ENCODE measurements at places on chromosomes 6 and 20. TPM values are rescaled to one million over a fixed set of nuclear protein-coding genes. Genes with fewer than 3 reads are reported as not detected.

The ZNF184 gene
- total RNA-seq: 6.0 TPM

The SLC22A1 gene
- 2.7 TPM for total RNA-seq

The TRIM31 gene
- 0.99 TPM for total RNA-seq

The LAMP5 gene
- 5.3 TPM for total RNA-seq

The HDGFL1 gene
- not detected for total RNA-seq

The PCSK2 gene
- 4.9 TPM for total RNA-seq

DNA sequence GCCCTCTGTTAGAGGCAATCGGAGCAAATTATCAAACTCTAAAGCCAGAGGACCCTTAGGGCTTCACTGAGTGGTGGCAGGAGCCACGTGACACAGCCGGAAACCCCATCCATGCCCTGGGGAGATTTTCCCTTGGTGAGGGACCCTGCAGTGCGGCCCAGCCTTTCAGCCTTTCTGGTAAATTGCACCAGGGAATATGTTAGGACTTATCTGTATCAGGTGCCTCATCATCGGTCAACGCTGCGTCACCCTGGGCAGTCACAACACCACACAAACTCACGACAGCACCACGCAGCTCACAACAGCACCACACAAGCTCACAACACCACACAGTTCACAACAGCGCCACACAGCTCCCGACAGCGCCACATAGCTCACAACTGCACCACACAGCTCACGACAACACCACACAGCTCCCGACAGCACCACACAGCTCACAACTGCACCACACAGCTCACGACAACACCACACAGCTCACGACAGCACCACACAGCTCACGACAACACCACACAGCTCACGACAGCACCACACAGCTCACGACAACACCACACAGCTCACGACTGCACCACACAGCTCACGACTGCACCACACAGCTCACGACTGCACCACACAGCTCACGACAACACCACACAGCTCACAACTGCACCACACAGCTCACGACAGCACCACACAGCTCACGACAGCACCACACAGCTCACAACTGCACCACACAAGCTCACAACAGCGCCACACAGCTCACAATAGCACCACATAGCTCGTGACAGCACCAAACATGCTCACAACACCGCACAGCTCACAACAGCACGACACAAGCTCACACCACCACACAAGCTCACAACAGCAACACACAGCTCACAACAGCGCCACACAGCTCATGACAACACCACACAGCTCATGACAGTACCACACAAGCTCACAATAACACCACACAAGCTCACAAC lies 199.0 kb downstream of the DLL1 start:
- H3K4me1 ChIP-seq: peaks cover 22% of the 10 kb centered on the region
- no peak overlapping the region for H3K27ac ChIP-seq
- DNase-seq: peak; percentile 6
- no peaks in the 10 kb centered on the region for H3K36me3 ChIP-seq
- no peak overlapping the region for H3K4me3 ChIP-seq

DNA sequence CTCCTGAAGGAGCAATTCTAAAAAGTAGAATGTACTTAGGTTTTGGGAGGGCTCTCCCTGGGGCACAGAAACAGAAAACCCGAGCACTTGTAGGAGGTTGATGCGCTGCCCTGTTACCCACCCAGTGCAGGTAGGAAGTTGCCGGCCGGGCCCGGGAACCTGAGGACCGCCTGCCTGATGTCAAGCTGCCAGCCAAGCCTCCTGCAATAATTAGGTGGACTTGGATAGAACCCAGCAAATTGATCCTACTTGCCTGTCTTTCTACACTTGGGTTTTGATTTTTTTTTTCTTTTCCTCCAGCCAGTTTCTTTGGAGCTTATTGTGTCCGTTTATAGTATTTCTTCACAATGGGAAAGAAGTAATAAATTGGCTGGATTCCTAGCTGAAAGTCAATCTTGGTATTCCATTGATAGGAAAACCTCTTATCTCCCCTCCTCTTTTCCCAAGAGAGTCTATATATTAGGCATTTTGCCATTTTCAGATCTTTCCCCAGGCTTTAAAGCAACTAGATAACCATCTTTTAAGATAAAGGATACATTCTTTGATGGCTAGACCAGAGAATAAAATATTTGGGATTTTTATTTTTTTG lies 78.3 kb upstream of the FYN start:
- no peaks in the 10 kb centered on the region for H3K27me3 ChIP-seq
- no peak overlapping the region for H3K27ac ChIP-seq
- no peak for DNase-seq
- H3K36me3 ChIP-seq: no peaks in the 10 kb centered on the region
- no peak overlapping the region for H3K4me3 ChIP-seq

GRCh38 chr6:1581120-1581991 lies 28.4 kb upstream of the FOXC1 start:
- H3K4me1 ChIP-seq: no peaks in the 10 kb centered on the region
- H3K27ac ChIP-seq: no peak overlapping the region
- no peaks in the 10 kb centered on the region for H3K27me3 ChIP-seq
- no peak for DNase-seq

- H3K27ac ChIP-seq: no peak overlapping the region
- no peaks in the 10 kb centered on the region for H3K27me3 ChIP-seq
- H3K36me3 ChIP-seq: no peaks in the 10 kb centered on the region
- H3K4me3 ChIP-seq: no peak overlapping the region
- DNase-seq: no peak
These were observed 348.1 kb downstream of the CDC5L start for GRCh38 chr6:44735630-44735963.

- H3K4me3 ChIP-seq: no peak overlapping the region
- H3K27ac ChIP-seq: no peak overlapping the region
- no peaks in the 10 kb centered on the region for H3K27me3 ChIP-seq
- H3K4me1 ChIP-seq: no peaks in the 10 kb centered on the region
These were observed 392.9 kb downstream of the PLCB1 start for GRCh38 chr20:8525017-8525343.

GRCh38 chr20:1894951-1895673 lies at the start of gene SIRPA:
TSS of gene SIRPA (plus strand) at chr20:1895407. CDS start at chr20:1895448, 41 bp downstream.
- H3K27me3 ChIP-seq: peaks cover 84% of the 10 kb centered on the region
- DNase-seq: peak; percentile 77
- peak within 1 kb of the TSS; percentile 98 for H3K27ac ChIP-seq
- H3K4me1 ChIP-seq: peaks cover 10% of the 10 kb centered on the region
- H3K36me3 ChIP-seq: no peaks in the 10 kb centered on the region

GRCh38 chr6:135331002-135331401 lies 149.9 kb downstream of the MYB start:
- no peaks in the 10 kb centered on the region for H3K4me1 ChIP-seq
- H3K4me3 ChIP-seq: no peak overlapping the region
- no peak for DNase-seq
- no peaks in the 10 kb centered on the region for H3K36me3 ChIP-seq

- DNase-seq: no peak
- no peak overlapping the region for H3K4me3 ChIP-seq
- no peak overlapping the region for H3K27ac ChIP-seq
- no peaks in the 10 kb centered on the region for H3K36me3 ChIP-seq
- no peaks in the 10 kb centered on the region for H3K4me1 ChIP-seq
These were observed 39.9 kb upstream of the SULF2 start for GRCh38 chr20:47825011-47825762.

DNA sequence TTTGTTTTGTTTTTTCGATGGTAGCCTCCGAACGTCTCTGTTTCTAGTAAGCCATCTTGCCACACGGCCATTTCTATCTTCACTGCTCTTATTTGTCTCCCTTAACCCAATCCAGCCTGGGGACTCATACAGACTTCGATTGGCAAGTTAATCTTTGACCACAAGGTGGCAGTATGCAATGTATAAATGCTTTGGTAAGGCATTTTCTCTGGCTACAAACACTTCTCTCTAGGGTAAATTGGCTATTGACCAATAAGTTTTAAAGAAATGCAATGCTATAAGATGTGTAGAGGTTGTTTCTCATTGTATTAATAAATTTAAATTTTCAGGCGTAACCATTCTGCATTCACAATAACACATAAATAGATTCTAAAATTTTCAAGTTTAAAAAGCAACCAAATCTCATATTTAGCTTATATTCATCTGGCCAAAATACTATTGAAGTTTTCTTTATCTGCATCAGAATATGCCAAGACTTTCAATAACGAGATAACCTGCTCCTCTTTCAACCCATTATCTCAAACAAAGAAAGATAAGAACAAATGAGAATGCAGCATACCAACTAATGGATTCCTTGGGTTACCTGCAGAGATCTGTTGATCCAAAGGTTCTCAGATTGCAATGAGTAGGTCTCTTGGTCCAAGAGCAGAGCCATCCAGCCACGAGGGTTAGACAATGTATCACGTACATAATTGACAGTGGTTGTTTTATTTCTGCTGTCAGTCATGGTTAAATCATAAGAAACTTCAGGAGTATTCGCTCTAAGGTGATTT lies 231.9 kb downstream of the PKHD1 start:
- no peaks in the 10 kb centered on the region for H3K27me3 ChIP-seq
- no peaks in the 10 kb centered on the region for H3K36me3 ChIP-seq
- no peak overlapping the region for H3K4me3 ChIP-seq
- peak; percentile 58 for DNase-seq

GRCh38 chr20:50113420-50114224 lies 672 bp upstream of the UBE2V1 start:
- peak overlapping the region; percentile 91 for H3K4me3 ChIP-seq
- H3K4me1 ChIP-seq: peaks cover 73% of the 10 kb centered on the region
- no peaks in the 10 kb centered on the region for H3K27me3 ChIP-seq
- no peak for DNase-seq
- peak overlapping the region; percentile 94 for H3K27ac ChIP-seq

- H3K4me3 ChIP-seq: peak overlapping the region; percentile 48
- peak overlapping the region; percentile 82 for H3K27ac ChIP-seq
- peaks cover 56% of the 10 kb centered on the region for H3K4me1 ChIP-seq
- no peaks in the 10 kb centered on the region for H3K27me3 ChIP-seq
These were observed 527 bp downstream of the NFKBIL1 start for GRCh38 chr6:31547727-31548543.

- no peaks in the 10 kb centered on the region for H3K27me3 ChIP-seq
- H3K4me1 ChIP-seq: no peaks in the 10 kb centered on the region
- H3K4me3 ChIP-seq: no peak overlapping the region
These were observed 100.0 kb downstream of the RWDD2A start for GRCh38 chr6:83292900-83293843.

GRCh38 chr6:154758125-154758524 lies 24.9 kb downstream of the SCAF8 start:
- H3K27ac ChIP-seq: no peak overlapping the region
- no peaks in the 10 kb centered on the region for H3K27me3 ChIP-seq
- peaks cover 45% of the 10 kb centered on the region for H3K4me1 ChIP-seq
- no peaks in the 10 kb centered on the region for H3K36me3 ChIP-seq
- DNase-seq: no peak
- no peak overlapping the region for H3K4me3 ChIP-seq

DNA sequence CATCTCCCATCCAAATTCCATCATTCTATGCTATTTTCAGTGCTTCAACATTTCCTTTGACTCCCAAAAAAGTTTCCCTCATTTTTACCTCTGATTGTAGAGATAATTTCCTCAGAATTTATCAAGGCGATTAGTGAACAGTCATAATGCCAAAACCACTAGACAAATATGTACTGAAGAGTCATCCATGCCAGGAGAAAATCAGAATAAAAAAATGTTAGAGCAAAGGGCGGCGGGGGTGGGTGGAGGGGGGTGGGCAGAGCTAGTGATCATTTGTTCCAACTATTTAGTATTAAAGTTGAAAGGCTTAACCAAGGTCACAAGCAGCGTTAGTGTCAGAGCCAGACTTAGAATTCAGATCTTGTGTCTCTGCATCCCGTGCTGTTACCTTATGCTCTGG lies 5.3 kb upstream of the ADGRF5 start:
- H3K4me3 ChIP-seq: no peak overlapping the region
- H3K4me1 ChIP-seq: peaks cover 22% of the 10 kb centered on the region
- peak overlapping the region; percentile 75 for H3K27ac ChIP-seq
- H3K27me3 ChIP-seq: no peaks in the 10 kb centered on the region

DNA sequence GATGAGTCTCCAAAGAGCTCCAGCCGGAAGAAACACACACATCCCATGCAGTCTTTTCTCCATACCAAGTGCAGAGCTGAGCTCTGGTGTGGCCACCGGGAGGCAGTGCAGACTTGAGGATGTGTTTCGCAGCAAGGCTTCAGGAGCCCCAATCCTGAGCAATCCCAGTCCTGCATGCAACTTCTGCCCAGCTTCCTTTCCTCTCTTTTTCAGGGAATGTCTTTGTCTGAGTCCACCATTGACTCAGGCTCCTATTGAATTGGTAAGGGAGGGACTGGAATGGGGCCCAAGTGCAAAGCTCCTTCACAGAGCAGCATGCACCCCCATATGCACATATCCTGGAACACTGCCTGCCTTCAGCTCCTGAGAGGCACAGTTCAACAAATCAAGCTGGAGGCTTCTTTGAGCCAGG lies 50.5 kb upstream of the ASIP start:
- DNase-seq: peak; percentile 70
- H3K36me3 ChIP-seq: no peaks in the 10 kb centered on the region
- H3K4me1 ChIP-seq: no peaks in the 10 kb centered on the region
- H3K4me3 ChIP-seq: no peak overlapping the region

- peaks cover 19% of the 10 kb centered on the region for H3K27me3 ChIP-seq
- no peaks in the 10 kb centered on the region for H3K4me1 ChIP-seq
- DNase-seq: no peak
These were observed 4.8 kb downstream of the TGM6 start for GRCh38 chr20:2385496-2385895.
